ENCODE measurements at places on chromosomes 7 and 10.

- no peak for DNase-seq
These were observed 81.8 kb downstream of the NPSR1 start for GRCh38 chr7:34739651-34740300.

- DNase-seq: no peak
These were observed 112.3 kb downstream of the LHPP start for GRCh38 chr10:124573726-124574455.

GRCh38 chr7:111290419-111290818 is 199.5 kb downstream of the LRRN3 start:
- DNase-seq: no peak

DNA sequence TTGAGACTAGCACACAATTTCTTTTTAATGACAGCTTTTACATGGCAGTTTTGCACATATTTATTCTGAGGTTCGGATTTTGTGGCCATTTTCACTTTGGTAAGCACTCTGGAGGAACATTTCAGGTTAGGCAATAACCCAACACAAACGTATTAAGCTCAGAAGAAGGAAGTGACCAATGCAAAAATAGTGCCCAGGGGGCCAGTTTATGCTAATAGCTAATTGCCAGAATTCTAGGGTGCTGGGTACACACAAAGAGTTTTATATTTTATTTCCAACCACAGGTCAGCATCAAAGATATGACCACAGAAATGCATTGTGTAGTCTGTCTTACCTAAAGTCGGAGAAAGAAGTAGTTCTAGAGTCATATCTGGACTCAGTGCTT is 8.4 kb upstream of the AGR2 start:
- no peak for DNase-seq

GRCh38 chr7:104412911-104413310 is 84.5 kb downstream of the LHFPL3 start:
- no peak for DNase-seq

- no peak for DNase-seq
These were observed 33.2 kb downstream of the NRP1 start for GRCh38 chr10:33301097-33301789.

DNA sequence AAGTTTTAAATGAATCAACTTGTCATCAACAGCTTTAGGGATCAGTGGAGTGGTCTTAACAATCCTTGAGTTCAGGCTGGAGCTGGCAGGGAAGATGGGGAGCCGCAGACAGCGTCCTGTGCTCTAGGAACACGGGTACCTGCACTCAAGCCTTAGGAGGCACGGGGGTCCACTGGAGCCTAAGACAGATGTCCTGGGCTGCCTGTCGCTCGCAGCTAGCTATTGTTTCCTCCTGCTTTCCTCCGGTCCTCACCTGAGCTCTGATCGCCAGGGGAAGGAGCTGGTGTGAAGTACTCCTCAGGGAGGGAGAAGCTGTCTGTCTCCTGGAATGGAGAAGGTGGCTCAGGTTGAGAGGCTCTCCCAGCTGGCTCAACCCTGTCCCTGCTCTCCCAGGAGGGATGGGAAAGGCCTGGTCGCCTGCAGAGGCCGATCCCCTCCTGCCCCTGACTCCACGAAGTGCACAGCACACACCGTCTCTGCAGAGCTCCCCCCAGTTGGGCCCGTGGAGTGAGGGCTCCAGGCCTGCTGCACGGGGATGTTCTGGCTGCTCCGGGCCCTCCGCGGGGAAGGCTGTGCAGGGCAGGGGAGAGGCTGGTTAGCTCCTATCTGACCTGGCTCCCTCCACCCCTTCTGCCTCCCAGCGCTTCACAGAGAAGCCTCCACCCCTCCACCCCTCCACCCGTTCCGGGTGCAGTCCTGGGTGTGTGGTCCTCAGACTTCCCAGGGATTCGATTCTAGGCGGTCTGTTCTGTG is 14.5 kb upstream of the PYROXD2 start:
- DNase-seq: no peak

DNA sequence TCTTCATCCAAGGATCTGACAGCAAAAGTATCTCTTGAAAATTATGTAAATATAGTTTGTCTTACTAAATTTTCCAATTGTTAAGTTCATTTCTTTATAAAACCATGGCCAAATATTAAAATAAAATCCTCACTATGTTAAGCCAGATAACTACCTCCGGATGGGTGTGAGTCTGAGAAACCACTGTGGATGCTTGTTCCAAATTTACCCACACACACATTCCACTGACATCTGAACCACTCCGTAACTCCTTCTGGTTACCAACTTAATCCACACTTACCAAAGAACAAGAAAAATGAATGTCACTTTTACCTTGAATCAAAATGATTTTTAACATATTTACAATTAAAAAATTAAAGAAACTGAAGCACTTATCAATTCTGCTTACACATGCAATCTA is 19.7 kb downstream of the CYTH3 start:
- DNase-seq: no peak
